ENCODE measurements at places on chromosomes 6 and 20.

DNA sequence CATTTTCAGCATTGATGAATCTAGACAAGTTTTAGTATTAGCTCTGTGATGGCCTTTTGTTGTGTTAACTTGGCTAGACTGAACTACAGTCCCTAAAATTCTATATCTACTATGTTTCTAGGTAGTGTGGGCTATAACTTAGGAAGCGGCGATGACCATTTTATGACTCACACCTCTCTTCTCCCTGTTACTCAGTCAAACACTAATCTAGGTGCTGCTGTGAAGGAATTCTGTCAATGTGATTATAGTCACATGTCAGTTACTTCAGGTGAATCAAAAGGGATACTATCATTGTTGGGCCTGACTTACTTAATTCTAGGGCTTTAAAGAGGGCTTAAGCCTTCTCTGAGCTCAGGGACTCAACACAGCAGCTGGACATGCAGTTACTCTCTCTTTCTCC lies 691.5 kb upstream of the MAP3K7 start:
- DNase-seq = no peak

DNA sequence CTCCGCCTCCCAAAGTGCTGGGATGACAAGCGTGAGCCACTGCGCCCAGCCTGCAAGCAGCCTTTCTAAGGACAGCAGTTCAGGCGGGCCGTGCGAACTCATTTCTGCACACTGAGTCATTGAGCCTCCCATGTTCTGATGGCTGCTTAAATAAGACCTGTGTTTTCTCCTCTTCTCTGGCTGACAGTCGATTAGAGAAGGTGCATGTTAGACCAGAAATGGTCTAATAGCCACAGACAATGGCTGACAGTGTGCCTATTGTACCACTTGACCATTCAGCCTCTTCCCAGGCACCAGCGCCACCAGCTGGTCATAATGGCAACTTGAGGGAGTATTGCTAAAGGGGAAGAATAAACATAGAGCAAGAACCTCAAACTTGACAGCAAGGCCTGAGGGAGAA lies 6.2 kb downstream of the CST11 start:
- DNase-seq = peak; percentile 35

- peak; percentile 61 for DNase-seq
Observed at GRCh38 chr20:19583532-19584175, 174.4 kb upstream of the RIN2 start.

DNA sequence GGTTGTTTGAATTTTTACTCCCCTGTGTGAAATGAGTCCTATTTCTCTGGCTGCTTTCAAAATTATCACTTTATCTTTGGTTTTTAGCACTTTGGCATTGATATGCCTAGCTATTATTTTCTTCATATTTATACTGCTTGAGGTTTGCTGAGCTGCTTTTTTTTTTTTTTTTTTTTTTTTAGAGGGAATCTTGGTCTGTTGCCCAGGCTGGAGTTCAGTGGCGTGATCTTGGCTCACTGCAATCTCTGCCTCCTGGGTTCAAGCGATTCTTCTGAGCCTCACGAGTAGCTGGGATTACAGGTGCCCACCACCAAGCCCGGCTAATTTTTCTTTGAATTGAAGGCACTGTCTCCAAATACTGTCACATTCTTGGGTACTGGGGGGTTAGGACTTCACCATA lies 40.6 kb downstream of the STXBP5 start:
- DNase-seq = no peak

GRCh38 chr6:25369433-25370177 lies 90.4 kb downstream of the CARMIL1 start:
- no peak for DNase-seq

DNA sequence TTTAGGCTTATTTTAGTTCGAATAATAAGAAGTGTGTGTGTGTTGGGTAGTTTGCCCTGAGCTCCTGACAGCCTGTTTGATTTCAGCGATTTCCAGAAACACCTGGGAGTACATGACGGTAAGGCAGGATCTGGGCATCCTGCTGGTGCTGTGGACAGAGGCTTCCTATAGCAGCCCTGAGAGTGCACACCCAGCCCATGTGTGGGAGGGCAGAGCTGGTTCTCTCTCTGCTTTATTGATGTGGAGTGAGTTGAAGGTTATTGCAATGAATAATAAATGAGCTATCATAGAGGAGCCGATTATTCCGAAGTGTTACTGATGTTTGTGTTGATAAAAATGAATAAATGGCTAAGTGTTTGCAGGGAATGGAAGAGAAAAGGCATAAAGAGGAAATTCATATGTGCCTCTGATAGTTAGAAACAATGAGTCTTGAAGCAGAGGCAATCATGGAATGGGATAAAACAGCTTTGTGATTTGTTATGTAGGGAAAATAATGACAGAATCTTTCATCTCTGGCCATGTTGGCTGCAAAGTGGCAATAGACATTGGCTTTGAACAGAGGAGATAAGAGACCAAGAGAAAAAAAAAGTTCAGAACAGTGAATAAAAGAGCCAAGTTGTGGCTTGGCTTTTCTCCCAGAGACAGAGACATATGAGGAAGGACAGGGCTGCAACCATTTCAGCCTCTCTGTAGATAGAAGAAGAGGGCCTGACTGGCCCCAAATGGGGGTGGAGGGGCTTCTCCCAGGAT lies 166.2 kb upstream of the CHD6 start:
- no peak for DNase-seq

DNA sequence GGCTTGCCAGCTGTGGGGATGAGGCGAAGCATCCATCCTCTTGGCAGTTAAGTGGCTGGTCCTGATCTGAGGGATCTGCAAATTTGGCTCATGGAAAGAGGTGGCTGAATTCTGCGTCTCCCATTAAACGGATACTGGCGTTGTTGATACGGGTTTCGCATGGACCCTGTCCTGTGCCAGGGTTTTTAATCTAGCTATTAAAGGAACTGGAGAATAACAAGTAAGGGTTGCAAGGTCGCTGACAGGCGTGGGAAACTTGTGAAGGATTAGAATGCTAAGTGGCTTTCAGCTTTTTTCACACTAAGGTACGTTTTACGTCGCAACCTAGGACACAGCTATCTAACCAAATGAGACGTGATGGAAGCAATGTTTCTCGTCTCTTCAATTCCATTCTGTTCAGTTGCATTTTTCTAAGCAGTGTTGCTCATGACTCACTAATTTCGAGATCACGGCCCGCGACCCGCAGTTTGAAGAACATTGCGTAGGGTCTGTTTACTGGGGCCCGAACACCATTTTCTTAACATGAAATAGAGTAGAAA lies 852 bp downstream of the GMNN start:
- peak; percentile 25 for DNase-seq

DNA sequence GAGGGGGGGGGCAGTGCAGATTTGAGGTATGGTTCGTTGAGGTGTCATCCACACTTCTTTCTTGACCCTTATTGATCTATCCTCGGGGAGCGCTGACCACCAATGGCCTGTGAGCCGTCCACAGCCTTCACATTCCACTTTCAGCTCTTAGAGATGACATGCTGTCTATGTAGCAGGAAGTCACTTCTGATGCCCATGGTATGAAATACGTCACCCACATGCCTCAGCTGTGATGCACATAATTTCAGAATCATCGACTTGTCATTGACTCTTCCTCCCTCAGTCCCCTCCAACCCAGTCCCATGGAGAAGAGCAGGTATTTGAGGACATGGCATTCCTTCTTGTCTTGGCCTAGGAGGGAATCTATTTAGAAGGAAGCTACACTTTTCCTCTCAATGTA lies 4.7 kb upstream of the ADGRF5 start:
- no peak for DNase-seq

DNA sequence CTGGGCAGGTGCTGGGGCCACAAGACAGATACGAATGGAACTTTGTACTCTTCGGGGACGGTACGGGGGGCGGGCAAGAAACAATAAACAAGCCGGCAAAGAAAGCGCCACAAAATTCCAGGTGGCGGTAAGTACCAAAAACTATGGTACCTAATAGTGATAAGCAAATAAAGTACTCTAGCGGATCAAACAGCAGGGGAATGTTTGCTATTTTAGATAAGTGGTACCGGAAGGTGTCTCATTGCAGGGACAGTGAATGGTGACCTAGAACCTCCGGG lies 15.1 kb upstream of the RIPK1 start:
- DNase-seq = no peak

- no peak for DNase-seq
Observed at GRCh38 chr6:127566119-127566518, 10.9 kb upstream of the C6orf58 start.

DNA sequence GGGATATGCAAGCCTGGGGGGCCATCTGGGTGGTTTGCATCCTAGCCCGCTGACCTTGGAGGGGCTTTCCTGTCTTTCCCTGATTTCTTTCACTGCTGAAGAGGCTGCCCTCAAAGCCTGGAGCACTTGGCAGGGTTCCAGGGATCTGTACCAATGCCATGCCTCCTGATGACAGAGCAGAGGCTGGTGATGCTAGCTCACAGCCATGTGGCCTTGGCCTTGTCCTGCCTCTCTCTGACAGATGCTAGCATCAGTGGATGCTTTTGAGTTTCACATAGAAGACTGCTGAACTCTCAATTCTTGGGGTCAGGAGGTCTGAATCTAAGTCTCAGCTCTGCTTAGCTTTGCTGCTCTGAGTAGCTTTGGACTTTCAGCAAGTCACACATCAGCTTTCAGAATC lies 21.9 kb upstream of the RREB1 start:
- DNase-seq = peak; percentile 46

DNA sequence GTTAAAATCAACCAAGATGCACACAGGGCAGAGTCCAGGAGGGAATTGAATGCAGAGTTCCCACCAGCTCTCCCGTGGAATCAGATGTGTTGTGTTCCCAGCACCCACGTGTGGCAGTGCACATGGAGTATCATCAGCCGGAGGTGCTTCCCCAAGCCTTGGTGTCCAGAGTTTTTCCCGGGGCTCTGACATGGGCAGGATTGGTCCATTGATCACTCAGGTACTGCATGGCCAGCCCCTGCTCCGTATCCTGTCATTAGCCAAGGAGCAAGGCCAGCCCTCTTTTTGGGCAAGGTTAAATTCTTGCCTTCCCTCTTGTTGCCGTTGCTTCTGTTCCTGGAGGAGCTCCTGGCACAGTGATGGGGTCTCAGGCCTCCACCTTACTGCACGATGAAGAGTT lies 28.6 kb upstream of the SLC22A1 start:
- no peak for DNase-seq

GRCh38 chr6:109001291-109001894 lies 93.3 kb downstream of the SESN1 start:
- no peak for DNase-seq

DNA sequence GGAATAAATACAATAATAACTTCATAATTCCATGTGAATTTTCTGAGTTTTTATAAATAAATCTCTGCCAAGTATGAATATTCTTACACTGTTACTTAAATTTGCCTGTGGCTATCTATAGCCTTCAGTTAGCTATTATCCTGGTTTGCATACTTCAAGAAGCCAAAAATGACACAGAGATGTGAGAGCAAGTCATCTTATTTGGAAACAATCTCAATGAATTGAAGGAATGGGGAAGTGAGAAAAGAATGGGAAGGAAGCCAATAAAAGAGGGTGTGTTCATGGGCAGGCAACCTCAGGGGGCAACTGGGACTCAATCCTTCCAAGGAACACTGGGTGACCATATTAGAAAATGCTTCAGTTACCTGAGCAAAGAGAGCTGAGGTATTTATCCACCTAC lies 9.9 kb downstream of the HAO1 start:
- DNase-seq = no peak
